NCI-H446 (cell line): ENCODE measurements at places on chromosomes 7 and 10.

DNA sequence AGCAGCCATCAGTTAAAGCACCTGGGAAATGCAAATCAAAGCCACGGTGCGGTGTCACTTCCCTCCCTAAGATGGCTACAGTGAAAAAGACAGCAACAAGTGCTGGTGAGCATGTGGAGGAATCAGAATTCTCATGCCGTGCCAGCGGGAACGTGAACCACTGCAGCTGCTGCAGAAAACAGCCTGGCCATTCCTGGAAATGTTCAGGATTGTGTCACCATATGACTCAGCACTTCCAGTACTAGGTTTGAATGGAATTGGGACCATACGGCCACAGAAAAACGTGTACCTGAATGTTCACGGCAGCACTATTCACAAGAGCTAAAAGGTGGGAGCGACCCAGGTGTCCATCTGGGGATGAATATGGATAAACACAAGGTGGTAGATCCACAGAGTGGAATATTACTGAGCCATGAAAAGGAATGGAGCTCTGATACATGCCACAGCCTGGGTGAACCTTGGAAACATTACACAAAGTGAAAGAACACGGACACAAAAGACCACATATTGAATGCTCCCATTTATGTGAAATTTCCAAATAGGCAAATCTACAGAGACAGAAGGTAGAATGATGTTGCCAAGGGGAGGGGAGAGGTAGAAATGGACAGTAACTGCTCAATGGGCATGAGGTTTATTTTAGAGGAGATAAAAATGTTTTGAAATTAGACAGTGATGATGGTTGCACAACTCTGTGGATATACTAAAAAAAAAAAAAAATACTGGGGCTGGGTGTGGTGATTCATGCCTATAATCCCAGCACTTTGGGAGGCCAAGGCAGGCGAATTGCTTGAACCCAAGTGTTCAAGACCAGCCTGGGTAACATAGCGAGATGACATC lies 61.6 kb downstream of the MICALL2 start:
- no peak for DNase-seq

DNA sequence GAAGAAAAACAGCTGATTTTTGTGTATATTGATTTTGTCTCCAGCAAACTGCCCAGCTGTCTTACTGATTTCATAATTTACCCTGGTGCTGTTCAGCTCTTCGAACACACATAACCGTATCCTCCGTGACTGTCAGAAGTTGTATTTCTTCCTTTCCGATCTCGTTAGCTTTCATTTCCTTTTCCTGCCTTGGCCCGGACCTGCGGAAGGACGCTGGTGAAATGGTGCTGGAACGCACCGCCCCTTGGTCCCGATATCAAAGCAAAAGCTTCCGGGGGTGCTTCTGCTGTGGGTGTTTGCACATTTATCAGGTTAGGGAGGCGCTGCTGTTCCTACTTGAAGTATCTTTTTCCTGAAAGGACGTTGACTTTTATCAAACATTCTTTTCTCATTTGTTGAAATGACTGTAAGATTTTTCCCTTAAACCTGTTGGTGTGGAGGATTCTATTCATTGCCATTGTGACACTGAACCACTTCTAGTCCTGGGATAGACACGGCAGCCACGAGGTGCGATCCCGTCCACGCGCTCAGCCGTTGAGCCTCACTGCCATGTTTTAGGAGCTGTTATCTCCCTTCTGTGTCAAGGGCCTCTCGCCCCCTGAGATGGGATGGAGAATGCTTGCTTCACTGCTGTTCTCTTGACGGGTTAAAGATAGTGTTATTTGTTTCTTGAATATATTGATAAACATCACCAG lies 72.6 kb downstream of the FOXL3 start:
- DNase-seq, result no peak

- no peak for DNase-seq
These were observed 8.2 kb upstream of the FAS start for GRCh38 chr10:88982366-88982765.

DNA sequence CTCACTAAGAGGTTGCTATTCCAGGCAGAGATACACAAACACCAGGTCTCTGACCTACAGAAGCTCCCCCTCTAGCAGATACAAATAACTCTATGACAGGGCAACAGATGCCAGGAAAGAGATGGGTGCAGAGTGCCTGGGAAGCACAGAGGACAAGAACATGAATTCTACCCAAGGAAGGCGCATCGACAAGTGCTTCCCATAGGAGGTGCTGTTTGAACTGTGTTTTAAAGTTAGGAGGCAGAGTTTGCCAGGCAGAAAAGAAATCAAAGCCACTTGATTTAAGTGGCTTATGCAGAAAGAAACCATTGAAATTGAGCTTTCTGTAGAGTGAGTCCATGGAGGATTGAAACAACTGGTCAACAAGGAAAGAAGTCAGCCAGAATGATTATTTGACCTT lies 35.3 kb upstream of the EGR2 start:
- no peak for DNase-seq

- DNase-seq, result no peak
These were observed 138.4 kb upstream of the HGF start for GRCh38 chr7:81908220-81908619.

DNA sequence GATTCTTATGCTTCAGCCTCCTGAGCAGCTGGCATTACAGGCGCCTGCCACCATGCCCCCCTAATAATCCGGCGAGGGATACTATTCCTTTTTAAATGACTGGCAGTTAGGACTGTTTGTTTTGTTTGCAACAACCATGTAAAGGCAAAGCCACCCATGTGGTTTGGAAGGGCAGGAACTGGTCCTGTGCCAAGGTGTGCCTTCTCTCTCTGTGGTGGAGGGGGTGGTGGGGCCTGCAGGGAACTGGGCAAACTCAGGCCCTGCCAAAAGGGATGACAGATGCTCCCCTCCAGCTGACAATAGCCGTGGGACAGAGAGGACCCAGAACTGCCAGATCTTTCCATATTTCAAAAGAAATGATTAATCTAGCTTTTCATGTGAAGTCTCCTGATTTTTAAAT lies 23.5 kb upstream of the WAPL start:
- peak; percentile 82 for DNase-seq

DNA sequence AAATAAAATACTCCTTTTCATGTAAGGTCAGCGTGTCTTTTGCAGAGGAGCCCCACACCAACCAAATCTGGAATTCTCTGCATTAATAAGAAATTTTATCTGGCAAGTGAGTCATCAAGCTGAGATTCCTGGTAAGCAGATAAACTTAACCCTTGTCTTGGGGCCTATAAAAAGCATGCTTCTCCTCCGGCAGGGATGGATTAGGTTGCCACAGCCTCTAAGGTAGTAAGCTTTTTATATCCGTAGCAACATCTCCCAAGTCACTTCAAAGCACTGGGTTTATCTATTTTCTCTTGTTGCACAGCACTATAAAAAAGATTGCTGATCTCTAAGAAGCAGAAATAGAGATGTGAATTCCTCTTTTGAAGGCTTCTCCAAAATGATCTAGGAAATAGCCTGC lies 202.8 kb upstream of the NOBOX start:
- no peak for DNase-seq
